ENCODE measurements at places on chromosomes 13 and 19.

GRCh38 chr19:55460670-55461258, 678 bp downstream of the ISOC2 start:
- DNase-seq = no peak

DNA sequence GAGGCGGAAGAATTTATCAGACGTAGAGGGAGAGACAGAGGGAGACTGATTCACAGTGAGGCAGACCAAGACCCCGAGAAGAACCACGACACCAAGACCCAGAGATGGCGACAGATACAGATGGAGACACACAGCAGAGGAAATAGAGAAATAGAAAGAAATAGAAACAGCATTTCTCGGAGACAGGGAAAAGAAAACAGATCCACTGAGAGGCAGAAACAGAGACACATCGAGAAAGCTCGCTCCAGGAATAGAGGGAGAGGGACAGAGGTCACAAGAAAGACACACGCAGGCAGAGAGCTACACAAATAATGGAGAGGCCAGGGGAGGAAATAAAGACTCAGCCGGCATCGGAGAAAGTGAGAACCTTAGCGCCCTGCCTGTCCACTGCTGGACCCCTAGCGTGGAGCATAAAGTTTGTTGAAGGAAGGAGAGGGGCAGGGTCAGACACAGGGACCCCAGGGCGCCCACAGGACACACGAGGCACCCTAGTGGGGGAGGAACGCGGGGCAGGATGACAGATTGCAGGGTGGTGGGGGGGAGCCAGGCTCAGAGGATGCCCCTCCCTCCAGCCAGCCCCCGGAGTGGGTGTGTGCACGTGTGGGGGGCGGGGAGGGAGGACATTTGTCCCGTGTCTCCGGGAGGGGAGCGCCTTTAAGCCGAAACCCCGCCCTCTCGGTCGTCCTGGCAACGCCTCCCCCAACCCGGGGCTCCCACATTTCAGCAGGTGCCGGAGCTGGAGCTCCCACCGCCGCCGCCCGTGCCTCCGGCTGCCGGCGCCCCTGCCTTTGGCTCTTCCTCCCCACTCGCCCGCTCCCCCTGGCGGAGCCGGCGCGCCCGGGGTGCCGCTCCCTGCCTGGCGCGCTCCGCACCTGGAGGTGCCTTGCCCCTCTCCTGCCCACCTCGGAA, at the start of gene PRKCG:
PRKCG (plus strand) TSS at position 716 of the 909 bp plus-strand sequence. CDS start 298 bp downstream, outside the sequence.
- DNase-seq = peak; percentile 56

GRCh38 chr19:14632286-14632685, 42.4 kb downstream of the ADGRE3 start:
- DNase-seq = peak; percentile 35

- DNase-seq = no peak
These were observed 126.4 kb upstream of the SLC10A2 start for GRCh38 chr13:103192511-103193135.

GRCh38 chr19:56141417-56141993, 418 bp downstream of the ZNF444 start:
- no peak for DNase-seq

DNA sequence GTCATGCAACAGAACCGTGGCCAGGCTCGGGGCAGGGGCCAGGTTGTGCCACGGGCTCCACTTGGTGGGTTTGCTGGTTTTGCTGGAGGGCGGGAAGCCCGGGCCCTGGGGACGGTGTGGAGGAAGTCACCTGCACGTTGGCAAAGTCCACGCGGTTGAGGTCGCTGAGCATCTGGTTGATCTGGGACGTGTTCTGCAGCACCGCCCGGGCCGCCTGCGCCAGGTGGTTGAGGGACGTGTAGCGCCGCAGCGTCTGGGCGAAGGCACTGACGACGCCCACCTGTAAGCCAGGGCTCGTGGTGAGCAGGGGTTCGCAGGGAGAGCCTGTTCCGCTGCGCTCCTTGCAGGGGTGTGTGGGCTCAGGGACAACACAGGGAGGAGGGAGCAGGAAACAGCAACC, 24.7 kb upstream of the RANBP3 start:
- no peak for DNase-seq

- DNase-seq = no peak
These were observed 1534.7 kb downstream of the OLFM4 start for GRCh38 chr13:54563286-54563685.

DNA sequence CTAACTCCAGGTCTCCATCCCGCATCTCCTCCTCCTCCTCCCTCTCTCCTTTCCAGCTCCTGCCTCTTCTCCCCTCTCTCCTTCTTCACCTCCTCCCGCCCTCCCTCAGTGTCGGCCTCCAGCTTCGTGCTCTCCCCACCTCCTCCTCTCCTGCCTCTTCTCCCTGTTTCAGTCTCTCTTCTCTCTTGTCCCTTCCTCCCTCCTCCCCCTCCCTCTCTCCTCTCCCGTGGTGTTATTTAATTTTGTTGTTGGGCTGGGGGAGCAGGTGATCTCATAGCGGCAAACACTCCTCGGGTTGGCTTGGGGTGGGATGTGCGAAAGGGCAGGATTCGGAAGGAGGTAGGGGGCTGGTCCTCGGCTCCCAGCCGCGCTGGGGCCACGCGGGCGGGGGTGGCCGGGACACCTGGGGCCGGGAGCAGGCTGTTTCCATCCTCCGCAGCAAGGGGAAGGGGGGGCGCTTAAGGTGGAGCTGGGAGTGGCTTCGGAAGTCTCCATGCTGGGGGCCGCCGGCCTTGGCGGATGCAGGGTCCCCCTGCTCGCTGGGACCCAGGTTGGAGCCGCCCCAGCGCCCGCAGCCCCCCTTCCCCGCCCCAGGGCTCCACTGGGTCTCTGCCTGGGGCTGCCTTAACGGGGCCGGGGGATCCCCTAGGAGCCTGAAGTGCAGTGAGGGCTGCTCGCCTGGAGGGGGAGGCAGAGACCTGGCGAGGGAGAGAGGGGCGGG, at the start of gene CA11:
CA11 (minus strand) TSS at position 187 of the 721 bp plus-strand sequence. CDS start 555 bp downstream, outside the sequence.
- peak; percentile 70 for DNase-seq

DNA sequence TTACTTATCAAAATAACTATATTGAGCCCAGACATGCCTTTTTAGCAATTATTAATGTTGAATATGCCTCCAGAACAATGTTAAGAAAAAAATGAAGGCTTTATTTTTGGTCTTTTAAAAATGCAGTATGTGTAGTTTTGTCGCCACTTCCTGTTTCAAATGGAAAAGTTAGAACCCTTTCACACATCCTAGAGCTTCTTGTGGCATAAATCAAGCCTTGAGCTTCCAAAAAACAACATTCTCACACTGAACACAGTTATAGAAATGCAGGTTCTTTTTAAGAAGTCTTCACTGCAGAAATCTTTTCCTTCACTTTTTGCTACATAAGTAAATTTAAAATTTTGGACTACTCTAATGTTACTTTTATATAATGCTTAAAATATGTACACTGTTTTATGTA, 108.7 kb downstream of the ESD start:
- no peak for DNase-seq

DNA sequence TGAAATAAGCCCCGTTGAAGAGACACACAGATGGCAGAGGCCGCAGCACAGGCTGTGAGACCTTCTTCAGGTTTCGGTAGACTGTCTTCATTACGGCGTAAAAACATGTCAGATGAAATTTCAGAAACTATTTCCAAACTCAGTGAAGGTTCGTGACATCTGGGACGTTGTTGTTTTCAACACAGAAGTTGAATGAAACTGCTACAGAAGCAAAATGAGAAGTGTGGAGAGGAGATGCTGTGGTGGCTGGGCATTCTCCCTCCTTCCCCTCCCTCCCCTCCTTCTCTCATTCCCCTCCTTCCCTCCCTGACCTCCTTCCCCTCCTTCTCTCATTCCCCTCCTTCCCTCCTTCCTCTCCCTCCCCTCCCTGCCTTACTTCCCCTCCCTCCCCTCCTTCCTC, 113.6 kb downstream of the ATP11A start:
- DNase-seq = no peak

DNA sequence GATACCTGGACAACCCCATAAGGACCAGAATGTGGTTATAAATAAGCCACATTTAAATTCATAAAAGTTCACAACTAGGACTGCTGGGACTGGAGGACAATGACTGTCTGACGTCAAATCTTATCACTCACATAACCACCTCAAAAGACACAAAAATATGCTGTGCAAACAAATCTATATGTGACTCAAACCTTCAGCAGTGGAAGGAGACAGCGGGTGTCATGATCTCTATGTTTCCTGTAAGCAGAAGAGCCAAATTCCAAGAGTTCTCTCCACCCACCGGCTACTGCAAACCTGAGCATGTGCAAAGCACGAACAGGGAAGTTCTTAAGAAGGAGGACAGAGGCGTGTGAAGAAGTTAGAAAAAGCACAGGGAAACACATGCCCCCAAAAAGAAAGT, 113.2 kb downstream of the MYCBP2 start:
- DNase-seq = no peak

GRCh38 chr13:46340631-46341111, 46.4 kb downstream of the RUBCNL start:
- no peak for DNase-seq

DNA sequence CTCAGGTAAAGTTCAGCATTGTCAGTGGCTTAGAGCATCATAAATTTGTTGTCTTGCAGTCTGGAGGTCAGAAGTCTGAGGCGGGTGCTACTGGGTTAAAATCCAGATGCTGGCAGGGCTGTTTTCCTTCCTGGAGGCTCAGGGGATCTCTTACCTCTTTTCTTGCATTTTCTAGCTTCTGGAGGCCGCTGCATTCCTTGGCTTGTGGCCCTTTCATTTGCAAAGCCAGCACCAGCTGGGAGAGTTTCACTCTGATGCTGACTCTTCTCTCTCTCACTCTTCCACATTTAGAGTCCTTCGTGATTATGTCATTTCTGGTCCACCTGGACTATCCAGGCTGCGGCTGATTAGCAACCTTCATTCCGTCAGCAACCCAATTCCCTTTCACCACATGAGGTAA, 38.1 kb upstream of the SLC10A2 start:
- DNase-seq = no peak

GRCh38 chr13:99640260-99640659, 139.0 kb downstream of the TM9SF2 start:
- DNase-seq = no peak

DNA sequence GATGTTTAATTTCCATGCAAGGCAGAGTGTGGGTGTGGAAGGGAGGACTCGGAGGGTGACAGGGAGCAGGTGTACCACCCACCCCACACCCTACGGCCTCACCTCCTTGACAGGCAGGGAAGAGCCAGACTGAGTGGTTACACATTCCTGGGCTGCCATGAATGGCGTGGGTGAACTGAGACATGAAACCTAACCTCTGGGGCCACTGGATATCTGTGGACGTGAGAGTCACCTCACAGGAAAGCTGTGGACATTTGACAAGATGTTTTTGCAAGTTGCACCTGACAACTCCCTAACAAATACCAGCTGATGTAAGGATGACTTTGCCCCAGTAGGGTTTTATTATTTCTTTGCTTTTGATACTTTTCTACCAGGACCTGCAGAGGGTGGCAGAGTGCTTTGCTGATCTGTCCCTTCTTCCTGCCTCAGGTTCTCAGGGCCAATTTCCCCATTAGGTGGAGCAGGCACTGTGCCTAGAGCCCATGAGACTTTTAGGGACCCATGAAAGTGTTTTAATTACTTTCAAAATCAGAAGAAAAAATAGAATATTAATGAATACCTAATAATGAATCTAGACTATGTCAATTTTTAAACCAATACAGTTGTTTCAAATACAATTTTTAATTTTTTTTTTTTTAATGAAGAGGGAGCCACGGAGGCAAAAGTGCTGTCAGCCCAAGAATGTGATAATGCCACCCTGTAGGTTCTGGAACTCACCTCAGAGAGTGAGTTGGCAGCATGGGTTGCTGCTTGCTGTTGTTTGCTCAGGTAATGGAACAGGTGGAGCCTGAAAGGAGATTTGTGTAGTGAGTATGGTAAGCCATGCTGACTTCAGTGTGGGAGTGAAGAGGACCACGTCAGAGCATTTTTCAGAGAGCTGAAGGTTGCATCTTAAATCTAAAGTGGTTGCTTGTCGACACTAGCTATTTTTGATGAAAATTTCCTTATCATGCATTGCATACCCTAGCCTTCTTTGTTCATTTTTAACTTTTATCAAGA, 58.0 kb upstream of the CYSLTR2 start:
- no peak for DNase-seq
